T-helper 9 cell (primary cell): ENCODE measurements at places on chromosomes 1 and 21.

DNA sequence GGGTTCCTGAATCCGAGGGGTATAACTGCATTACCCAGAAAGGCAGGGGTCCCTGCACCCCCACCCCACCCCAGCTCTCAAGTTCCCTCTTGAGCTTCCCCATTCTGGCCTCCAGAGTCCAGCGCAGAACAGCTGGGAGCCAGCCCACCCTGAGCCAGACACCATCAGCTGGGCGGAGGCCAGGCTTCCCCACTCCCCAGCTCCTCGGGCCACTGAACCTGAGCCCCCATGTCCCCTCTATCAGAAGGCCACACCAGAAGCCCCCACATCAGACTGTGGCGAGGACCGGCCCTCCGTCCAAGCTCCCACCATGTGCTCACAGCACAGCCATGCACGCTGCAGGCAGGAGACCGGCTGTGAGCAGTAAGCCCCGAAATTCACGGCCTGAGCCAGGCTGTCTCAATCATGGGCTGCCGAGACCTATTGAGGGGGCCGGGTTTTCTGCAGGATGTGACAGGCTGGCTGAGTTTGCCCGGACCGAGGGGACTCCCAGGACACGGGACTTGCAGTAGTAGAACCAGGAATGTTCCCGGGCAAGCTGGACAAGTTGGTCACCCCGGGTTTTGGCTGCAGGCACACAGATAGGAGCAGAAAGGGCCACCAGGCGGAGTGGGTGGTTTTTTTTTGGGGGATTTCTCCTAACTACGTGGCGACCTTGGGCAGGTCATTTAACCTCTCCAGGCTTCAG is 25.5 kb upstream of the TNFRSF1B start:
- DNase-seq = no peak

- DNase-seq = no peak
These were observed 20.0 kb downstream of the DRAXIN start for GRCh38 chr1:11711490-11711889.

DNA sequence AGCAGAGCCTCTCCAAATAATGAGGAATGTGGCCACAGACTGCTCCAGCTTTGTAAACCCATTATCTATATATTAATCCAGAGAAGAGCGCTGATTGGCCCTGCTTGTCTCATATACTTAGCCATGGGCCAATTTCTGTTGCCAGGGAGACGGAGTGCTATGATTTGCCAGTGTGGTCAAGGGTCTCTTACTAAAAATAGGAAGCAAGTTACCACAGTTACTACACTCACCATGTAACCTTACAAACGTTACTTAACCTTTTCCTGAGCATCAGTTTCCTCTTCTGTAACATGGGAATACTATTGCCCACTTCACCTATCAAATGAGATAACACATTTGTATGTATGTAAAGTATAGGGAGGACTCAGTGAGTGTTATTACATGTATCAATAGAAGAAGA is 7.7 kb upstream of the S100A2 start:
- no peak for DNase-seq

- DNase-seq = no peak
These were observed at the start of gene LMOD1 for GRCh38 chr1:201946224-201946908. Gene LMOD1, minus strand, starts transcription at chr1:201946548. Its CDS starts 208 bp downstream, at chr1:201946340.

DNA sequence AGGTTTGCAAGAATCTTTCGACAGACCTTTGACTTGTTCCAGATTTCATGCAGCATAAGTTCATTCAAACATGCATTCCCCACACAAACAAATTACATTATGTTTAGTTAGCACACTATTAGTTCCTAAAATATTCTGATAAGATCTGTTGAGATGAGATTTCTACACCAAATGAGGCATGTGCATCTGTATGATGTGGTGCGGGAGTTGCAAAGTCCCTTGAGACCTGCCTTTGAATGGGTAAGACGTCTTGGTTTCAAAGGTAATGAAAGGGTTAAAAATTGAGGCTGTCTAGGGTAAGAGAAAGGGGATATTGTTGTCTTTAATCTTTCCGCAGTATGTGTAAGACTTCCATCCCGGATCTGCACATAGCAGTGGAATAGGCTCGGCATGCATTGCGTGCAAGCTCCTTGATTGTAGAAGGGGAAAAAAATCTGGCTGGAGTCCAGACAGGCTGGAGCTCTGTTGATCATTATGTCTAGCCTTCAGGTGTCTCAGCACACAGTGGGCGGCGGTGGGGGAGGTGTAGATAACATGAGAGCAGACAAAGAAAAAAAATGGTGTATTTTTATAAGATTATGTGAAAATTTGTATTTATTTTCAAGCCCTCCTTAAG is 296.6 kb downstream of the PTPRC start:
- peak; percentile 40 for DNase-seq

GRCh38 chr1:54335755-54336108 is 70.5 kb downstream of the SSBP3 start:
- no peak for DNase-seq

- peak; percentile 65 for DNase-seq
These were observed 6.7 kb upstream of the RNASEL start for GRCh38 chr1:182595641-182596240.

- no peak for DNase-seq
These were observed 196.3 kb upstream of the LMO4 start for GRCh38 chr1:87132284-87132870.

GRCh38 chr1:30322859-30323257 is 400.5 kb downstream of the MATN1 start:
- DNase-seq = no peak

- DNase-seq = no peak
These were observed 1.5 kb upstream of the CLDN17 start for GRCh38 chr21:30168086-30168485.

DNA sequence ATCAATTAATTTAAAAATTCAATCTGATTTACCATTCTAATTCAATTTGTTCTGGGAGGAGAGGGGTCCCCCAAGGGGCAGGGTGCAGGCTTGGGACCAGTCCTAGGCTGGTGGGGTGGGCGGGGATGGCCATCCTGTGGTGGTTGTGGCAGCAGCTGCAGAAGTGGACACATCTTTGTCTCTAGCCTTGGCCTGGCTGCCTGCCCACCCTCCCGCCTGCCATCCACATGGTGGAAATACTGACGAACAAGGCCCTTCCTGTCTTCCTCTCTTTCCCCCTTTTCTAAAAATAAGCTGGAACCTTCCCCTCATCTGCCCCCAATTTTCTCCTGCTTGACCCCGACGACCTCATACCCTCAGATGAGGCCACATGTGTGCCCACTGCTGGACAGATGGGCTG is 130.9 kb downstream of the FOXD2 start:
- no peak for DNase-seq

GRCh38 chr1:216778737-216779136 is 55.5 kb upstream of the ESRRG start:
- DNase-seq = no peak

- no peak for DNase-seq
These were observed 153.3 kb upstream of the SGIP1 start for GRCh38 chr1:66380452-66381212.

GRCh38 chr1:65493802-65494201 is 73.3 kb downstream of the LEPR start:
- no peak for DNase-seq

- no peak for DNase-seq
These were observed 55.5 kb upstream of the DYNLT5 start for GRCh38 chr1:66696771-66697170.

- no peak for DNase-seq
These were observed 7.5 kb upstream of the SOX13 start for GRCh38 chr1:204065174-204065985.

DNA sequence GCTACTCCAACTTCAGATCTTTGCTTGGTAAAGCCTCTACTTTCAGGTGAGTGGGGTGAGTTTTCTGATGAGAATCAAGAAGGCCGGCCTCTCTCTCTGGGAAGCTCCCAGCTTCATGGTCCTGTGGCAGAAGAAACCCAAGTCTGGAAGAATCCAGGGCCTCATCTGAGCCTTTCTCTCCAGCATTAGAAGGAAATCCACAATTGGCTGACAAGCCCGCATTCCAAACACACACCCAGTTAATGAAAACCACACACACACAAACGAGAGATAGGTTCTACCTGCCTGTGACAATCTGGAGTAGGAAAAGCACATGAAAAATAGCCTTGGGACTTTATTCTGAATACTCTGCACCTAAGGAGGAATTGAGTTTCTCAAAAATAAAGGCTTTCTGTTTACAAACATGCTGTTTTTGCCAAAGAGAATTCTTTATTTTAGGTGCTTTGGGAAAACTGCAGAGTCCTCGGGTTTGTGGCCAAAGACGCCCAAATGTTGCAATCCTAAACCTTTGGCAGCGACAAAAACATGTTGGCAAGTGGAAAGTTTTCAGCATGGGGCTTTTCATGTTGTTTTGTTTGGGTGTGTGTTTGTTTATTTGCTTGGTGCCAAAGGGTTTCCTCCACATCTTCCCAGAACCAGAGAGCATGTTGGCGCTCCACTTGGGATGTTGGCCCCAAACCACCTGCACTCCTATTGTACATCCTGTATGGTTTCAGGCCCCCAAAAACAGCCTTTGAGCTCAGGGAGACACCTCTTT is 216.2 kb downstream of the SETD4 start:
- DNase-seq = no peak

- no peak for DNase-seq
These were observed 9.2 kb upstream of the SLC45A3 start for GRCh38 chr1:205689479-205689878.

DNA sequence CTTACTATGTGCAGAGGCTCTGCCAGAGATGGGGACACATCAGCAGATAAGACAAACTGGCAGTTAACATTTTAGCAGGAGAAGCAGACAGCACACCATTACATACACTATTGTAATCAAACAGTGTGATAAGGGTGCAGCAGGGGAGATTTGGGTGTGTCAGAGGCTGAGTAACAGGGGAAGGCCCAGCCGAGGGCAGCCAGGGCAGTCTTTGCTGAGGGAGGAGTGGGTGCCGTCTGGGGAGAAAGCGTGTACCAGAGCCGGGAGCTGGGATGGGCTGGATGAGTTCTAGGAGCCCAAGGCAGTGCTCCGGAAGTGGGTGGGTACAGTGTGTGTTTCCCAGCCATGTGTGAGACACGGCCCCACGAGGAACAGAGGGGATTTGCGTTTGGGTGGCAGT is 31.2 kb downstream of the KCNA10 start:
- DNase-seq = no peak

- DNase-seq = no peak
These were observed 112.8 kb upstream of the USP25 start for GRCh38 chr21:15616864-15617574.

DNA sequence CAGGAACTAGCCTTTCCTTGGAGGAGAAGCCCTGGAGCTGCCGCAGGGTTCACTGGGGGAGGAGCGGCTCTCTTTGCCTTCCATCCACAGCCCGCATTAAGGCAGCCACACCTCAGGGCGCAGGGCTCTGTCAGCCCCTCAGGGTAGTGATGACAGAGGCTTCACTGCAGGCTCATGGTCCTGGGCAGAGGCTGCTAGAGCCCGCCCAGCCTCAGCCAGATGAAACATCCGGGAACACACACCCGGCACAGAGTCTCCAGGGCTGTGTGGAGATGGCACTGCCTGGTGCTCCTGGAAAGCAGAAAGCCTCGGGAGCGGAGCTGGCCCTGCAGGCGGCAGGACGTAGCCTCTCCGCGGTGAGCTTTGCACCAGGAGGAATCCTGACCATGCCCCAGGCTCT is 29.4 kb upstream of the PEX10 start:
- no peak for DNase-seq

GRCh38 chr21:34526618-34527290 is 14.7 kb upstream of the KCNE1 start:
- DNase-seq = no peak

- DNase-seq = no peak
These were observed 113.0 kb upstream of the GADD45A start for GRCh38 chr1:67571901-67572593.

DNA sequence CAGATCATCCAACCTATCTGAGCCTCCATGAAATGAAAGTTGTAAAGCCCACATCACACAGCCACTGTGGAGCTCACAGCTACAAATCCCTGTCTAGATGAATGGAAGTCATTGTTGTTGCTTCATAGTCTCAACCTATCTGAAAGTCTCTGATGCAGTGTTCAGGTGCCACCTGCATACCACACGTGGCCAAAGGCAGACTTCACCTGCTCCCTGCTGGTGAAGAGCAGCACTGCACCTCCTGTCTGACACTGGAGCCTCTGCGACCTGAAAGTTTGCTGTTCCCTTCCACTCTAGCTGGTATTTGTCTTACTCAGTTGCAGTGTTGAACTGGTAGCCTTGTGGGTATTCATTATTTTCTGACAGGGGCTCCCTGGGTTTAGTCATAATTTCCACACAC is 18.4 kb downstream of the LORICRIN start:
- no peak for DNase-seq

GRCh38 chr1:219514728-219515127 is 98.2 kb downstream of the ZC3H11B start:
- DNase-seq = no peak

GRCh38 chr1:116559304-116559761 is 11.5 kb downstream of the CD58 start:
- DNase-seq = no peak

DNA sequence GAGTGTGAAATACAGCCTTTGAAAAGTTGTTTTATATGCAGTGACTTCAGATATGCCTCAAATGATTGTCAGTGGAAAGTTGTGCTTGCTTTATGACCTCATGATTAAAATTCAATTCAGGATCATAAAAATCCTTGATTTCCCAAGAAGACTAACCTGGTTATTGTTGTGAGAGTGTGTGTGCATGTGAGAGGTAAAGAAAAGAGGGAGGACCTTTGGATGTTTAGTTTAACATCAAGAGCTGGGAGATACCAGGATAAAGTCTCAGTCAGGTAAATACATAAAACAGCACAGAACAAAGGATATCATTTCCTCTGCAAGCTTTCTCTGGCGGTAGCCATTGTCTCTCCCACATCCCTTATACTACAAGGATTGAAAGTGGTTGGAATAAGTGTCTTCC is 14.4 kb downstream of the BTBD8 start:
- no peak for DNase-seq

- no peak for DNase-seq
These were observed 20.3 kb upstream of the CXADR start for GRCh38 chr21:17492415-17493168.

DNA sequence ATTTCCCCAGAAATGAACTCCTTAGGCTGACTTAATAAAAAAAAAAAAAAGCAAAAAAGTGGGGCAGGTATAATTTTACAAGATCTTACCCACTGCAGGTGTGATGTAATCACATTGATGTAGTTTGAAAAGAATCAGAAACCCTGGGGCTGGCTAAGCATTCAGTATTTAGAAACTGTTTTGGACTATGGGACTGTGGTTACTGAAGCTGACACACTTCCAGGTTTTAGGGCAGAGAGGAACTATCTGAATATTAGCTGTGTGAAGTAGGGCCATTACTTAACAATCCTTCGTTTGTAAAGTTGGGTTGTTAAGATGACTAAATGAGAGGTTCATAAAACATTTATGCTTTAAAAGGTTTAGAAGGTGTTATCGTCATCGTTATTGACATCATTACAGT is 165.3 kb downstream of the FASLG start:
- DNase-seq = no peak

- no peak for DNase-seq
These were observed 40.6 kb upstream of the NEGR1 start for GRCh38 chr1:72322910-72323309.

- DNase-seq = no peak
These were observed 54.0 kb upstream of the COL11A1 start for GRCh38 chr1:103162360-103162759.

DNA sequence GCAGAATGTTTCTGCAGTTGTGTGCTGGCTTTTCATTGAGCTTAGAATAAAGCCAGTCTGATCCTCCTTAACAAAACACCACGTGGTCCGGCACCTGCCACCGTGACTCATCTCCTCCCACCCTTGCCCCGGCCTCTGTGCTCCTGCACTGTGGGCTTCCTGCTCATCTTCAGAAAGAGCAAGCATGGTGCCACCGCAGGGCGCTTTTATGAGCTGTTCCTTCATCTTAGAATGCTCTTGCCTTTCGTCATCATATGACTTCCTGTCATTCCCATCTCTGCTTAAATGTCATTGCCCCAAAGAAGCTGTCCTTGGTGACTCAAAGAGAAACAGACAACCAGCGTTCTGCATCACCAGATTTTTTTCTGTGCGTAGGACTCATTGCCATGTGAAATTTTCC is 117.8 kb downstream of the HHAT start:
- peak; percentile 32 for DNase-seq
